ENCODE measurements at places on chromosomes 11 and 22. TPM values are rescaled to one million over a fixed set of nuclear protein-coding genes. Genes with fewer than 3 reads are reported as not detected.

- no peaks in the 10 kb centered on the region for H3K36me3 ChIP-seq
- H3K27me3 ChIP-seq, result no peaks in the 10 kb centered on the region
- H3K4me3 ChIP-seq, result no peak overlapping the region
- DNase-seq, result no peak
- no peak overlapping the region for H3K27ac ChIP-seq
- H3K4me1 ChIP-seq, result peaks cover 8% of the 10 kb centered on the region
Observed at GRCh38 chr22:38416621-38417251, 38.3 kb downstream of the KCNJ4 start.

DNA sequence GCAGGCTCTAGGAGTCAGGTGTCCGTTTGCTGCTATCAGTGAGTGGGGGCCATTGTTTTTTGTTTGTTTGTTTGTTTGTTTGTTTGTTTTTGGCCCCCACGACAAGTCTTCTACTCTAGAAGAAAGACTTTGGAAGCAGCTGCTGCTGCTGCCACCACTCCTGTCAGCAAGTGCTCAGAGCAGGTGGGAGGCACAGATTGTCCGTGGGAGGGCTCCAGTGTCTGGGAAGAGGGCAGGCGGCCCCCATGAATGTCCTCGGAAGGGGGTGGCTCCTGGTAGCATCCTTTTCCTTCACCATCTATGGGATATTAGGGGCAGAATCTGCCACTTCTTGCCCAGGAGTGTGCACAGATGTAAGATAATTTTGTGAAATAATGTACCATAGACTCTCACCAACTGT, 37.8 kb upstream of the YWHAH start:
- H3K4me1 ChIP-seq, result no peaks in the 10 kb centered on the region
- H3K36me3 ChIP-seq, result no peaks in the 10 kb centered on the region
- no peaks in the 10 kb centered on the region for H3K27me3 ChIP-seq
- DNase-seq, result no peak

GRCh38 chr11:71302911-71303310, 50.5 kb upstream of the SHANK2 start:
- no peaks in the 10 kb centered on the region for H3K4me1 ChIP-seq
- no peaks in the 10 kb centered on the region for H3K27me3 ChIP-seq
- no peak overlapping the region for H3K4me3 ChIP-seq

The OR52I2 gene
- total RNA-seq, result not detected

DNA sequence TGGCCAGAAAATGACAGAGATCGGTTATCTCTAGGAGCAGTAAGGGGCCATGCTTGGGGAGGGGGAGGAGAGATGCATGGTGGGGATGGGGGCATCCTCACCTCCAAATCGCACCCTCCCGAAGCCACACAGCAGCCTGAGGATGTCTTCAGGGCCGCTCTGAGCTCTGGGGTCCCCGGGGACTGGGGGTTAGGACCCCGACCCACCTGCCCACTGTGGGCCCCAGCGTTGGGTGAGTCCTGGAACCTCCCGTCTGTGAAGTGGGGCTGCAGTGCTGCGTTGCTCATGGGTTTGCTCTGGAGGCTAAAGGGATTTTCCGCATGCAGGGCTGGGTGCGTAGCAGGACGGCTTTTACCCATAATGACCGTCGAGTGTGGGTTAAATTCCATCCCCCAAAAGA, 1046.3 kb downstream of the BRD1 start:
- no peak for DNase-seq
- no peaks in the 10 kb centered on the region for H3K27me3 ChIP-seq
- H3K4me3 ChIP-seq, result no peak overlapping the region
- no peaks in the 10 kb centered on the region for H3K4me1 ChIP-seq
- no peak overlapping the region for H3K27ac ChIP-seq
